ENCODE measurements at places on chromosomes 16 and 17.
A peak's percentile ranks its signal among the peaks of the same experiment; 100 is the strongest.

DNA sequence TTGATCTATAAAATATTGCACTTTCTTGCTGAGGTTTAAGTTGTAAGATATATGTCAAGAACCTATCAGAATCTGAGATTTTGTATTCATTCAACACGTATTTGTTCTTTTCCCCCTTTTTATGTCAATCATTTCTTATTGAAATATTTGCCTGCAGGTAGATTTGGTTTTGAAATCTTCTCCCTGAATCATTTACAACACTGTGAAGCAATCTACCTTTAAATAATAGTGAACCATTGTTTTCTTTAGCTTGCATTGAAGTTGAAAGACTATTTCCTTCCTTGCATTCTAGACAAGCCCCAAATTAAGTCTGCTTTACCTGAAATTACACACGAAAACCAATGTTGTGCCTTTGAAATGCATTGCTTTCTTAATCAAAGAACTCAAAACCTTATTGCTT is 460.2 kb downstream of the KIF2B start:
- DNase-seq = no peak

- no peak for DNase-seq
Measured at GRCh38 chr17:48001197-48001596, 30.3 kb downstream of the CDK5RAP3 start.

GRCh38 chr17:4175921-4176807 is 33.2 kb downstream of the CYB5D2 start:
- DNase-seq = peak; percentile 20

- DNase-seq = peak; percentile 76
Measured at GRCh38 chr16:71628810-71629209, 2.8 kb downstream of the MARVELD3 start.

DNA sequence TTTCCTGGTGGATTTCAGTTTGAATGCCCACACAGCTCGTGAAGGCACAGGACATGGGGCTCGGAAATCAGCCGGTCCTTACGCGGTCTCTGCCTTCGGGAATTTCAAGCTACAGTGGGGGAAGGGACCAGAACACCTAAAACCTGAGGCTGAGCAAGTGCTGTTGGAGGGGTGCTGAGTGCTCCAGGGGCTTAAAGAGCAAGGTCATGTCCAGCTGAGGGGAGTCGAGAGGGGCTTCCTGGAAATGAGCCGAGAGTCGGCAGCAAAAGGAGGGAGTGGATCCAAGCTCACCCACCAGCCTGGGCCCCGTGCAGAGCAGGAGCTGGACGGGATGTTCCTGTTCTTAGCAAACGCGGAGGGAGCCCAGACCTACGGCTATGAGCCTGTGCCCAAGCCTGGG is 73.2 kb upstream of the RPL38 start:
- DNase-seq = no peak

DNA sequence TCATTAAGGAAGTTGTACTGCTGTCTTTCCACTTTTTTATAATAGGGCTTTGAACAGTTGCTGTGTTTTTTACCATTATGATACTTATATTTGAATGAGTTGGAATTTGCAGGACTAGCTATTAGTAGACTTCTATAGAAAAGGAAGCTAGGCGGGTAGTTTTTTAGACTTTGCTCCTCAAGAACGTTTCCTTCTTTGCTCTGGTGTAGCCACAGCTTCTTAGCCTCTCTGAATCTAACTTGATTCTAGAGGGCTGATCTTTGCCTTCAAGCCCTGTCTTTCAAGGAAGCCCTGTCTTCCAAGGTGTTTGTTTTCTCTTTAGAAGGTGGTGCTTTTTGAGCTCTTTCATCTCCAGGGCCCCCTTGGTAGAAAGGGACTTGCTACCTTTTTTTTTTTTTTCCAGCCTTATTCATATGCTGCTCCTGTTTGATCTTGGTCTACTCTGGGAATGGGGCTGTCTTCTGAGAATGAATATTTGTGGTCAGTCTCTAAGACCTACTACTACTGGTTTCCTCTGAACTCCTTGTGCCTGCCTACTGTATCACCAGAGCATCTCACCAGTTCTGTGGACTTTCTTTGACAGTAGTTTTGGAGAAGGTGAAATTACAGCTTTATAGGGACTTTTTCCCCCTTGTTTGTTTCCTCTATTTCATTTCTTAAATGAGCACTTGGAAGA is 52.3 kb upstream of the RASL10B start:
- DNase-seq = peak; percentile 20

- no peak for DNase-seq
Measured at GRCh38 chr17:46916211-46916610, 6.7 kb upstream of the GOSR2 start.

DNA sequence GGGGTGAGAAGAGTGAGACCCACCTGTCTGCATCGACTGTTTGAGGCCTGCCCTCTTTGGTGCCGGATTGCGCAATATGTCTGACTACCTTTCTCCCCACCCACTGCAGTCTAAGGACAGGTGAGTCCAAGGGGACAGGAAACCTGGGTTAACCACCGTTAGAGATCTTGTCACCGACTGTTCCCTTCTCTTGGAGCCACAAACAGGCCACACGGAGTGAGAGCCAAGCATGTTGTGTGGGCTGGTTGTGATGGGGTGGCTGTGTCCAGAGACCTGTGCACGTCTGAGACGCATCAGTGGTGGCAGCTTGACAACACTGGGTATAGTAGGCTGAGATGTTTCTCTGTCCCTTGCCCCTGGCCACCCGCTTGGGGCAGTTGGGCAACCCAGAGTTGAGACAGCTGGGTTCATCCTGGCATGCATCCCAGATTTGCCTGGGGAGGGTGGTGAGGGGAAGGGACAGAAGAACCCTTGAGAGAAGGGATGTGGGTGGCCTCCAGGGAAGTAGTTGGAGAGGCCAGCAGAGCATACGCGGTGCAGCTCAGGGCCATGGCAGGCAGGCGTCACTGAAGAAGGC is 21.4 kb downstream of the MPRIP start:
- DNase-seq = peak; percentile 40

DNA sequence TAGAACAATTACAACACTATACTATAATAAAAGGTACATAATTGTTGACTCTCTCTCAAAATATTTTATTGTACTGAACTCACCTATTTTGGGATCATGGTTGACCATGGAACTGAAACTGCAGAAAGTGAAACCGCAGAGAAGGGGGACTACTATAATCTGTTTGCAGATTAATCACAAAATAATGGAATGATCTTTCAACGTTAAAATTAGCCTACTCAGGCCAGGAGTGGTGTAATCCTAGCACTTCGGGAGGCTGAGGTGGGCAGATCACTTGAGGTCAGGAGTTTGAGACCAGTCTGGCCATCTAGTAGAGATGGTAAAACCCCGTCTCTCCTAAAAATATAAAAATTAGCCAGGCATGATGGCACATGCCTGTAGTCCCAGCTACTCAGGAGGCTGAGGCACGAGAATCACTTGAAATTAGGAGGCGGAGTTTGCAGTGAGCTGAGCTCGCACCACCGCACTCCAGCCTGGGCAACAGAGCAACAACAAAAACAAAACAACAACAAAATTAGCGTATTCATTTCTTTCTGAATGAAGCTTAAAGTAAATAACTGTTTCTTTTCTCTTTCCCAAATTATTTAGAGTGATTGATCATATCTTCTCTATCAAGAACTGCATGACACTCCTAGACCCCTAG is 45.6 kb downstream of the IKZF3 start:
- no peak for DNase-seq

GRCh38 chr16:88356727-88357199 is 26.0 kb upstream of the ZNF469 start:
- DNase-seq = no peak

GRCh38 chr17:44933824-44934744 is 13.5 kb downstream of the KIF18B start:
- no peak for DNase-seq

DNA sequence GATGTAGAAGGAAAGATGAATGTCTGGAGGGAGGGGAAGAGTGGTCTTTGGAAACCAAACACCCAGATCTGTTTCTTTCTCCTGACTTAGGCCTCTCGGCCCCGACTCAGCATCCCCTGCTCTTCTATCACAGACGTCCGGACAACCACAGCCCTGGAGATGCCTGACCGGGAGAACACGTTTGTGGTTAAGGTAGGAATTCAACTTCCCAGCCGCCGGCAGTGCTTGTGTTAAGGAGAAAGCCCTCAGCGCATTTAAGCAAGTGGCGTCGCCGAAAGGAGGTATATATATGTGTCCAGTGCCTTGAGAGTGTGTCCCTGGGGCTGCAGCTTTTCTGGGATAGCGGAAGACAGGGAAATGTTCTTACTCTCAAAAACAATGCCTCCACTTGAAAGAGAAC is 3.6 kb downstream of the SH2B1 start:
- no peak for DNase-seq

DNA sequence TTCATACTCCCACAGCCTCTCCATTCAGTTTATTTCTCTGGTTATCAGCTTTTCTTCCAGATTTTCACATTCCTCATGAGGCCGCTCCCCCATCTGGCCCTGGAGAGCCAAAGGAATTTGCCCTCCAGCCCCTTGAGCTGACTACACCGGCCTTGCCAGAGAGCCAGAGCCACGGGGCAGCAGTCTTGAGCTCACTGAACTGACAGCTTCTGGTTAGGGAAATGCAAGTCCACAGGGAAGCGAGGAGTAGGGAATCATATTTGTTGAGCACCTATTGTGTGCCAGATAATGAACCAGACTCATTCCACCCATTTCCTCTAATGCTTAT is 102.4 kb downstream of the ABCC12 start:
- DNase-seq = peak; percentile 54

GRCh38 chr16:3400446-3400778 is 392 bp downstream of the ZSCAN32 start:
- no peak for DNase-seq

GRCh38 chr17:69450131-69450530 is 35.6 kb downstream of the MAP2K6 start:
- DNase-seq = no peak

DNA sequence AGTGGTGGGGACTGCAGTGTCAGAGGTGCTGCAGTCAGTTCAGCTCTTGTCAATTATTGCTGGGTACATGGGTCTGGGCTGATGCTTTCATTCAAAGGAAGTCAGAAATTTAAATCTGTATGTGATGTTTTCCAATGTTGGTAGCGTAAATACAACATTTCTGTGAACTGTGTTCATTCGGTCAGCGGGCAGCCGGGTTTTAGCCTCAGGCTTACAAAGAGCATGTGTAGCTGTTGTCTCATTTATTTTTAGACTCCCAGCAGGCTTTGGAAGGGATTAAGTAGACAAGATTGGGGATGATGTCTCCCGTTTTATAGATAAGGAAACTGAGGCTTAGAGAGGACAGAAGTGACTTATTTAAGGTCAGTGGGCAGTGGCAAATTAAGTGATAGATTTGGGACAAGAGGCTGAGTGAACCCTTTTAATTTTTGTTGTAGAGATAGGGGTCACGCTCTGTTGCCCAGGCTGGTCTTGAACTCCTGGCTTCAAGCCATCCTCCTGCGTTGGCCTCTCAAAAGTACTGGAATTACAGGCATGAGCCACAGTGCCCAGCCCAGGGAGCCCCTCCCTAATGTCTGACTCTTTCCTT is 8.1 kb downstream of the AQP8 start:
- no peak for DNase-seq

DNA sequence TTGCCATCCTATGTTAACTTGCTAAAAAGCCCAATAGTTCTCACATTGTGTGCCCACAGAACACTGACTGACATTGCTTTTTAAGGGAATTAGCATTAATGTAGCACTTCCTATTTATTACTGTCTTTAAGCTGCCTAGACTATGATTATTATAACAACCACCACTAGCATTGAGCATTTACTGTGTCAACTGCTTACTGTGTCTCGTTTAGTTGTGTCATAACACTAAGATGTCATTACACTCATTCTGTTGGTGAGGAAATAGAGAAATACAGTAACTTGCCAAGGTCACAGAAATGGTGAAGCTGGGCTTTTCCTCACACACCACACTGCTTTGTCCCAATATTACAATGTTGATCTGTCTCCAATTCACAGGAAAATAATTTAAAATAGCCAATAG is 30.2 kb downstream of the TRIM25 start:
- DNase-seq = no peak

- DNase-seq = no peak
Measured at GRCh38 chr17:3690094-3690715, 5.8 kb downstream of the P2RX5 start.

DNA sequence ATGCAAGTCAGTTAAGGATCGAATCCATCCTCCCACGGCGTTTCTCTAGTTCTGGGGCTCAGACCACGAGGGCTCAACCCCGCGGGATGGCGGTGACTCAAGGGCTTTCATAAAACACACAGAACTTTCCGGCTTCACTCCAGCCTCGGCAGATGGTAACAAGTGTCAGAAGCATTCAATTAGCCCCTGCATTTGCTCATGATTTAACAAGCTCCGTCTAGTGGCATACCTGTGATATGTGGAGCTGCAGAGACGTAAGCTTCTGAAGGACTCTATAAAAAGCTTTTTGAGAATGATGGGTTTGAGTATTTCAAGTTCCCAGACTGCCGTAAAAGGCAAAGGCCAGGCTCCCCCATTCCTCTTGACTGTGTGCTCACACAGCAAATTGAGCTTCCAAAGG is 91.3 kb upstream of the SEC14L1 start:
- no peak for DNase-seq

- no peak for DNase-seq
Measured at GRCh38 chr17:39212195-39212810, 12.2 kb downstream of the RPL19 start.

DNA sequence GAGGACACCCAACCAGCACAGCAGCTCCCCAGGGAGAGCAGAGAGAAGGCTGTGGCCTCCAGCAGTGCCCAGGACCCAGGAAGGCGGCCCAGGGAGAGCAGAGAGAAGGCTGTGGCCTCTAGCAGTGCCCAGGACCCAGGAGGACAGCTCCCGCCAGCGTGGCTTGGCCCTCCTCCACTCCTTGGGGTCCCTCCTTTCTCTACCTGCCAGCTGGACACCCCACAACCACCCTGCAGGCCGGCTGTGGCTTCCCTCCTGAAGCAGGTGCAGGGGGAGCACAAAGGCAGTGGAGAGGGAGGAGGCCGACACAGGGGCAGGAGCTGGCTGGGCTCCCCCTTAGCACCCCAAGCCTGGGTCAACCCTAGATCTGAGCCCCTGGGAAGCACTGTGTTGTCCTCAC is 54.1 kb upstream of the FASN start:
- DNase-seq = no peak

GRCh38 chr17:42193216-42193968 is 902 bp downstream of the GHDC start:
- DNase-seq = no peak

DNA sequence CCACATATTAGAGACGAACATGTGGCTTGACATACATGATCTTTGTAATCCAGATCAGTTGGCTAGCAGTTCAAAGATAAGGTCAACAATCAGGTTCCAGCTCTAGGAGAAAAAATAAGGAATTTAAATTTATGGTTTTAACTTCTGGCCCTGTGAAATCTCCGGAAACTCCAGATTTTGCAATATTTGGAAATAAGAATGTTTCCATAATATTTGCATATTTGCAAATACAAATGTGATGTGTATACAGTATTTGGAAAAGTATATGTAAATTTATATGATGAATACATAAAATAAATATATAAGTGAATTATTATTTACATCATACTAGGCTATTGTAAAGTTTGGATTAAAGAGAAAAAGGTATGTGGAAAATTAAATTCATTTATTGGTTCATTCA is 97.1 kb downstream of the KCNJ2 start:
- DNase-seq = no peak
